G401 (cell line): ENCODE measurements at places on chromosomes 1 and 21. TPM values are rescaled to one million over a fixed set of nuclear protein-coding genes. Genes with fewer than 3 reads are reported as not detected.

Gene FNDC5
- 39.4 and 56.4 TPM in 2 replicates for total RNA-seq

DNA sequence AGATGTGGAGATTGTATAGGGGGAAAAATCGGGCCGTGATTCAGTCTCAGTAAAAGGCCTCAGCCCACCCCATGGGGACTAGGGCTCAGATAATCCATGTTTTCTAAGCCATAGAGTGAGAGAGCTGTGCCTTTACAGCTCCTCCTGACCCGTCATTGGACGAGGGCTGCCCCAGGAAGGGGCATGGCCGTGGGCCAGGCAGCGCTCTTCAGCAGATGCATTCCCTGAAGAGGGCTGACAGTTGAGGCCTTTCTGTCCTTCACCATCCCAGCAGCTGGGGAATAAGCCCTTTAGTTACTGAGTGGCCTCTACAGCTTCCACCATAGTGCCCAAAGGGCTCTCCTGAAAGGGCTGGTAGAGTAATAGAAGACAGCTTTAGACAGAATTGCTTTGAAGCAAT, 57.2 kb downstream of the ST3GAL3 start:
- DNase-seq = no peak

Gene FAM163A
- not detected in 2 replicates for total RNA-seq

DNA sequence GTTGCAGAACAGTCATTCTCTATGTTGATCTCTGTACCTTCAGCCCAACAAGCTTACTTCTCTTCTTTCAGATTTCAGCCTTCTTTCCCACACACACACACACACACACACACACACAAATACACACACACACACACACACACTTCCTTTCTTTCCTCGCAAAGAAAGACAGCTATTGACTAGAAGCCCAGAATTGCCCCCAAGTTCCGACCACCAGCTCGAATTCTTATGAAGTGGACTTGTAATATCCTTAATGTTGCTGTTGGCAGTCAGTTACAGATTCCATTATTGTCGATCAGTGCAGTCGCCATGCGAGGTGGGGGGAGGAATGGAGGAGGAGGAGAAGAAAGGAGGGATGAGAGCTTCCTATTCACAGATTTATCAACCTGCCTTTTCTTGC, 125.5 kb downstream of the CLEC20A start:
- peak; percentile 58 for DNase-seq

Gene CRNN
- not detected in 2 replicates for total RNA-seq

DNA sequence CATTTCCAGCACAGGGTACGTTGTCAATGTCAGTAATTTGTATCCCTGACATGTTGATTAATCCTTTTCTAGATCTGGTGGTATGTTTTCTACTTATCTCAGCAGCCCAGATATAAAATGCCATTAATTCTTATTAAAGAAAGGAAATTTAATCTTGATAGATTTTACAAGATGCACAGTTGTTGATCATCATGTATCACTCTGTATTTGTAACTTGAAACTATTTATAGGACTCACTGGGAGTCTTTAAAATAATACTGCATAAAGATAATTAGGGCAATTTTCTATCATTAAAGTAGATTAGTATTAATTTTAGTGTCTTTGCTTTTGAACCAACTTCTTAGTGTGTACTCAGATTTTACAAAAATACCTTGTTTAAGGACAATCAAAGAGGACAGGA, 84.9 kb downstream of the GREM2 start:
- DNase-seq = no peak

DNA sequence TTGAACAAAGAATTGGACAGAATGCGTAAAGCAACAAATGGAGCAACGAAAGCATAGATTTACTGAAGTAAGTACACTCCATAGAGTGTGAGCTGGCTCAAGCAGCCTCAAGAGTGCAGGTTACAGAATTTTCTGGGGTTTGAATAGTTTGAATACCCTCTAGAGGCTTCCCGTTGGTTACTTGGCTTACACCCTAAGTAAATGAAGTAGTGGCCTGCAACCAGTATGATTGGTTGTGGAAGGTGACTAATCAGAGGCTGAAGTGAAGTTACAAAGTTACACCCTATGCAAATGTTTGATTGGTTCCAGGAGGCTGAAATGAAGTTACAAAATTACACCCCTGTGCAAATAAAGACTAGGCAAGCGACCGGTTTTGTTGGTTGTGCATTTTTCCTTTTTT, 10.9 kb downstream of the TCEANC2 start:
- DNase-seq = no peak

Gene RABGAP1L
- total RNA-seq = 17.0 and 23.3 TPM in 2 replicates

DNA sequence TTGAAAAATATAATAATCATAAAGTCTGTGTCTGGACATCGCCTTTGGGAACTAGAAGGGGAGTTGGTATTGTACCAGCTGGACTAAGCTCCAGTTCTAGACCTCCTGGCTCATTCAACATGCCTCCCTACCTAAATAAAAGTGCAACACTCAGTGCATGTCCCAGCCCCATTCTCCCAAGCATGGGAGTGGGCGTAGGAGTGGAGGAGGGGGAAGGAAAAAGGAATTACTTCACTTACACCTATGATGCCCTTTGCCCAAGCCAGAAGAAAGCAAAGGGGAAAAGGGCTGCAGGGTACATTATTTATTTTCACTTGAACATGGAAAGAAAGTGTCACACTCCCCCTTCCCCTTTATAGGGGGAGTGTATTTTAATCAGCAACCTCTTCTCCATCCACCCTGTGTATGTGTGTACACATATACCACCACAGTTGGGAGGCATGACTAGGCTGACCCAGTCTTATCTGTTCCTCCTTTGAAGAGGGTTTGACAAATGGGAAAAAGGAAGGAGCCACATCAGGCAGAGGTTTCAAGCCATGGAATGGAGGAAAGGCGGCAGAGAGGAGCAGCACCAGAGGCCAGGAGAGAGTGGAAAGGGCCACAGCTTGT, 3.2 kb downstream of the NIT1 start:
- DNase-seq = no peak

DNA sequence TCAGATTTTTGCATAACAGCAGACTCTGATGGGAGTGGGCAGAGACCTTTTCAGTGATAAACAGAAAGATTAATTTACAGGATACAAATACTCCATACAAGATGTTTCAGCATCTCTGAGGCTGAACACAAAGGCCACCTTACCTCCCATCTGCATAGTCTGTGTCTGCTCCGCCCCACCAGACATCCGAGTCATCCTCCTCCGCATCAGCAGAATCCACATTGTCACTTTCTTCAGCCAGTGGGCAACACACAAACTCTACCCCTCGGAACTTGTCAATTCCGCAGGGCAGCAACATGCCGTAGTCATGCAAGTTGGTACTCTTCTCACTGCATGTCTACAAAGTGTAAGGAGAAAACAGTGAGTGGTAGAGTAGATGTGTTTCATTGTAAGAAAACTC, 119.7 kb downstream of the APP start:
- DNase-seq = no peak

GRCh38 chr1:14055442-14056223, 355.6 kb downstream of the PRDM2 start:
- DNase-seq = no peak

GRCh38 chr1:18913065-18913835, 10.9 kb upstream of the ALDH4A1 start:
- DNase-seq = peak; percentile 68

Gene OR2T8
- not detected in 2 replicates for total RNA-seq

GRCh38 chr1:3018051-3018471, 3.2 kb upstream of the ACTRT2 start:
- DNase-seq = no peak

DNA sequence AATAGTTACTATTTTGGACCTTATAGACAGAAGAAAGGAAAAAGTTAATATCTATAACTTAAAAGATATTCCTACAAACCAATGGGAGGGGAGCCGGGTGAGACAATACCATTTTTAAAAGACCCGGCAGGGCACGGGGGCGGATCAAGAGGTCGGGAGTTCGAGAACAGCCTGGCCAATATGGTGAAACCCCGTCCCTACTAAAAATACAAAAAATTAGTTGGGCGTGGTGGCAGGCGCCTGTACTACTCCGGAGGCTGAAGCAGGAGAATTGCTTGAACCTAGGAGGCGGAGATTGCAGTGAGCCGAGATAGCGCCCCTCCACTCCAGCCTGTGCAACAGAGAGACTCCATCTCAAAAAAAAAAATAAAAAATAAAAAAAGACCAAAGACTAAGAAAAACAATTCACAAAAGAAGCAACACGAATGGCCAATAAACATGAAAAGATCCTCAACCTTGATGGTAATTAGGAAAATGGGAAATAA, 1.2 kb upstream of the PSMB2 start:
- no peak for DNase-seq

Gene AADACL4
- not detected in 2 replicates for total RNA-seq

- DNase-seq = peak; percentile 26
Measured at GRCh38 chr1:237864338-237865244, 26.1 kb downstream of the ZP4 start.

Gene ZNF648
- total RNA-seq = not detected in 2 replicates

Gene CLSTN1
- 136 and 175 TPM in 2 replicates for total RNA-seq

Gene ERI3
- 131 and 135 TPM in 2 replicates for total RNA-seq

DNA sequence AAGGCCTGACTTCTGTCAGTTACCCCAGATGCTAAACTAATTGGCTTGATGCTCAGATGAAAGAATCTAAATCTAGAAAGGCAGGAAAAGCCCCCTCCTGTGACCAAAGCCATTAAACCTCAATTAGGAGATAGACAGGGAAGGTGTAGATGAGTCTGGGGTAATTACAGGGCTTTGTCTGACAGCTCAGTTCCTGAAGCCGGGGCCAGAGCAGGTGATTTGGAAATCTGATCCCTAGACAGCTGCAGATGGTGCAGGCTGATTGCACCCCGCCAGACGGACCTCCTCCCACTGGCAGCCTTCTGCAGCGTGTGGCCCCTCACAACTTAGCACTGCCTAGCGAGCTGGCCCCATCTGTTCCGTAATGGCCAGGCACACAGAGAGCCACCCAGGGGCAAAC, 395.1 kb downstream of the HLX start:
- DNase-seq = no peak

- DNase-seq = peak; percentile 99
Measured at GRCh38 chr1:151716771-151717631, at the start of gene CELF3. CELF3 (minus strand) TSS chr1:151716803; CDS start chr1:151716020, 783 bp downstream.

DNA sequence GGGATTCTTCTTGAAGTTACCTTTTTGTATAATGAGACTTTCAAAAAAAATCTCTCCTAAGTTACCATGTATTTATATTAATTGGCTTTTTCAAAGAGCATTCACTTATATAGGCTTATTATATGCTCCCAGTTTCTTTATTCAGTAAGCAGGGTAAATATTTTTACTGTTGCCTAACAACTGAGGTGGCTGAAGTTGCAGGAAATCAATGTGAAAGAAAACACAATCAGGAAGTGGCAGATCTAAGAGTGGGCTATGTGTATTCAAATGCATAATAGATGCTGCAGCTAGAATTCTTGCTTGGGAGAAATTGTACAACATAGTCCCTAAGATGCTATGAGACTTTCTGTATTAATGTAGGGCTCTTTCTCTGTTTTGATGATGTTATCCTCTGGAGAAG, 606.9 kb downstream of the NUF2 start:
- DNase-seq = no peak

Gene MARCKSL1
- 89.6 and 132 TPM in 2 replicates for total RNA-seq

- no peak for DNase-seq
Measured at GRCh38 chr1:113166473-113166872, 93.5 kb downstream of the LRIG2 start.

Gene IFNLR1
- 0.62 and 1.5 TPM in 2 replicates for total RNA-seq

GRCh38 chr21:26736449-26736848, 108.8 kb downstream of the ADAMTS1 start:
- DNase-seq = no peak

GRCh38 chr1:165067829-165068228, 288.7 kb downstream of the LMX1A start:
- no peak for DNase-seq

DNA sequence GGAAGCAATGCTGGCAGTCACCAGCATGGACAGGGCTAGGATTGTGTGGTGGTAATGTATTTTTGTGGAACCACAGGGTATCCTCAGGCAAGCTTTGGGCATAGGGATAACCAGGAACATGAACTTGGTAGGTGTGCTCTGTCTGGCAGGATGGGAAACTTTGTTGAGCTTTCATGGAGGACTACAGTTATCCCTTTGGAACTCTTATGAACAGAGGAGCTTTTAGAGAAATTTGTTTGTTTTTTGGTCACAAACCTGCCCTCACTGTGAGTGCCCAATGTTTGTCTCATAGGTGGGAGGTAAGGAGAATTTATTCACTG, 54.4 kb downstream of the MACF1 start:
- DNase-seq = no peak

DNA sequence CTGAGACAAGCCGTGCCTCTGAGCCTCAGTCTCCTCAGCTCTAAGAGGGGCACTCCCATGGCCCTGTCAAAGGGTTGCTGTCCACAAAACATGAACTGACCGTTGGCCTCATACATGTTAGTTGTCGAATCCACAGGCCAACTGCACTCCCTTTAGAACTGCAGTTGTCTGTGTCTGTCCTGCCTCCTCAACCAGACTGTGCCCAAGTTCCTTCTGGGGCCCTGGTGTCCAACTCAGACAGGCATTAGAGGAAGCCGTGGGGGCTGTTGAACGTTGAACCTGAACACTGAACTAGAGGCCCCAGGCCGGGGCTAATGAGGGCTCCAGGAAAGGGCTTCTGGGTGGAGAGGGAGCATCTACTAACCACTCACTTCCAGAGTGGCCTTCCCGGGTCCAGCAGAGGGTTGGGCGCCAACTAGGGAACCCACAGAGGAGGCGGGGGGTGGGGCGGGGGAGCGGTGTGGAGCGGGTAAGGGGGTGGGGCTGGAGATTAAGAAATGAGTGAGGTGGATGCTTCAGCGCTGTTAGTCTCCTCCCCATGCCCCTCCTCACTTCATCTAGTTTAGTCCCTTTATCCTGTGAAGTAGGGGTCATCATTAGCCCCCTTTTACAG, at the start of gene RAB42:
RAB42 (plus strand) TSS at position 558 of the 613 bp plus-strand sequence. CDS start 247 bp downstream, outside the sequence.
- no peak for DNase-seq

GRCh38 chr1:192906334-192906733, 97.5 kb downstream of the RGS2 start:
- no peak for DNase-seq

Gene ARHGAP30
- 0.10 TPM in 1 of 2 replicates, not detected in the other for total RNA-seq

GRCh38 chr1:193806079-193807048, 620.0 kb upstream of the B3GALT2 start:
- DNase-seq = no peak

DNA sequence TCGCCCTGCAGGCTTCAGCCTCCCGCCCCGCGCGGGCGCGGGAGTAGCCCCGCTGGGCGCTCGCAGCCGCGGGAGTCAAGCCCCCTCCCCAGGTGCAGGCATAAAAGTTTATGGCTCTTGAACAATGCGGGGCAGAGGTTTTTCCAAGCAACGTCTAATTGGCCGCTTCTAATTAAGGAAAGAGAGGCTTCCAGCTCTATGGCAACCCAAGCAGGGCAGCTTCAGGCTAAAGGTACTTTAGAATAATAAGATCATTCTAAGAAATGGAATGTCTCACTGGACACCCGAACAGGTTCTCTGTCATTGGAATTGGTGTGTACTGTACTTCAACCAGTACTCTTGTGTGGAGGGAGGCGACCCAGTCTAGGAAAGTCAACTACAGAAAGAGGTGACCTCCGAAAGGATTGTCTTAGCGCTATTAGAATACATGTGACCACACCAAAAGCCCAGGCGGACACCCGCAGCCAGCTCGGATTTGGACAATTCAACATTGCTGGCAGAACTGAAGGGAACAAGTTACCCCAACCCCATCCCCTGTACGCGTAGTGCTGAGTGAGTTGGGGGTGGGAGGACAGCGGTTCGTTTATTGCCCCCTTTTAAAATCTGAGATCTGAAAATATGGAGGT, 12.5 kb downstream of the NR5A2 start:
- no peak for DNase-seq

GRCh38 chr1:205523891-205524793, 19.7 kb downstream of the CDK18 start:
- peak; percentile 92 for DNase-seq

- no peak for DNase-seq
Measured at GRCh38 chr1:115242543-115242942, 95.5 kb downstream of the NGF start.
